ENCODE measurements at places on chromosomes 11 and 22.

DNA sequence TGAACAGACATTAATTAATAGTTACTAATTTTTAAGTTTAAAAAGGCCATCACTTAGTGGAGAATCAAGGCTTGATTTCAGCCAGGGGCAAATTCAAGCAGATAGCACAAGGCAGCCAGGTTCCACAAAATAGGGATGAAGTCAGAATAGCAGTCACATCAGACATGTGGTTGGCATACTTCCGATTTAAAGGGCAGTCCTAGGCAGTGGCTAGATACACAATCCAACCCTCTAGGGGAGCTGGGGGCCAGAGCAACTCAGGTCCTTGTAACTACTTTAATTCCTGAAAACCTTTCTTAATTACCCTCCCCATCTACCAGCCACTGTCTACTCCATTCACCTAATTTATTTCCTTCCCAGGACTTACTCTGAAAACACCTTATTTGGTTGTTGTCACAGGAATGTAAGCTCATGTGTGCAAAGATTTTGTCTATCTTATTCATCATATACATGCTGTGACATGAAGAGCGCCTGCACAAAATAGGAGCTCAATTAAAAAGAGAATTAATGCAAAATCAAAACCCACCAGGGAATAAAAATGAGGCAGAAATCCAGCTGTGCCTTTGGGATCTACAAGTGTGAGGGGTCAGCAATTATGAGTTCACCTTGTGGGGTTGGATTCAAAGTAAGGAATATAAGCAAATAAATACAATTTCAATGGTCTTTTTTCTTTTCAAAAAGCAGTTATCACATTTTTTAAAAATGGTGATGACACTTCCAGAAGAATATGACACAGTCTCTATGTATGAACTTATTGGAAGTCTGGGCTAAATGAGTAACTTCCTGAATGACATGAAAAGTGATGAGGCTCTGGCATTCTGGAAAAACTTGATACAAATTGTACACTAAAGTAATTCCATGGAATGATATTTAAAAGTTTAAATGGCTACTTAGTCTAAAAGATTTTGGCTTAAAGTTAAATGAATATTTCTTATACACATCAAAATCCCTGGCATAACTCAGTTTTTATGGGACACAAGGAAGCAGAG, 53.8 kb downstream of the COPB1 start:
- no peak for DNase-seq

DNA sequence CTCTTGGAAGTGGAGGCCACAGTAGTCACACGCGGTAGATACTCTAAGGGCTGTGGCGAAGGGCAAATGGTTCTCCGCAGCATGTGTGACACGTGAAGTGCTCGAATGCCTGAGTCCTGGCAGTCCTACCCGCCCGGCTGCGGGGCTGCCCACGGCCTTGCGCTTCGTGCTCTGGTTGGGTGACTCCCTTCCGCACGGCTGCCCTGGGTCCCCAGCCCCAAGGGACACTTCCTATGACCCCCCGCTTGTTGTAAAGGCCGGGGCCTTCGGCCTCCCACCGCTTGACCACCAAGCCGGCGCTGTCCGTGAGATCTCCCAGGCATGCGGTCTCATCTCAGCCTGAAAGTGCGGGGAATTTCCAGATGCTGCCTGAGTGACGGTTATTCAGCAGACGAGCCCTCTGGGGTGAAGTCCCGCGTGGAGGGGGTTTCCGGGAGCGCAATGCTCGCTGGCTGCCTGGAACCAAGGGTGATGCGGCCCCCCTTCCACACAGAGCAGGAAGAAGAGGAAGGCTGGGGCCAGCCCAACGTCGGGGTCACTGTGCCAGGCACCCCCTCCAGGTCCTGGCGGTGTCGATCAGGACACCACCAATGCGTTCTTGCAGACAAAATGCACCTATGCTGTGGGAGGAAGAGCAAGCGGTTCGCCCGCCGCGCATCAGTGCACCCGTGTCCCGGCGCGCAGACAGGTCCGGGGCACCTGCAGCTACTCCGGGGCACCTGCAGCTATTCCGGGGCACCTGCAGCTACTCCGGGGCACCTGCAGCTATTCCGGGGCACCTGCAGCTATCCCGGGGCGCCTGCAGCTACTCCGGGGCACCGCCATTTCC, 171.2 kb downstream of the OPCML start:
- no peak for DNase-seq

- DNase-seq, result no peak
Observed at GRCh38 chr11:46026606-46027293, 94.5 kb downstream of the PHF21A start.

DNA sequence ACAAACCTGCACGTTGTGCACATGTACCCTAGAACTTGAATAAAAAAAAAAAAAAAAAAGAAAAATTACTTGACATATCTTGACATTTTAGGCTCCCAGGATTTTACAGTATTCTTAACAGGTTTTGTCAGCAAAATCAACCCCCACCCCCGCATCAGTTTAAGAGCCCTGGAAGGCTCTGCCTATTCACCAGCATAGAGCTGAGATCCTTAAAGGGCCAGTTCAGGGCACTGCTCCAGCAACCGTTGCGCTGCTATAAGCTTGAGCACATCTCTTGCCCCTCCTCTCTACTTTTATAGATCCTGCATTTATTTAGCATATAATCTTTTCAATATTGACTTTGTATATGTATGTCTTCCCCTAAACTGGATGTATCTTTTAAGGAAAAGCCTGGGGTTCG, 697 bp upstream of the PAFAH1B2 start:
- DNase-seq, result peak; percentile 43

- no peak for DNase-seq
Observed at GRCh38 chr11:70109006-70109405, 30.9 kb downstream of the ANO1 start.

DNA sequence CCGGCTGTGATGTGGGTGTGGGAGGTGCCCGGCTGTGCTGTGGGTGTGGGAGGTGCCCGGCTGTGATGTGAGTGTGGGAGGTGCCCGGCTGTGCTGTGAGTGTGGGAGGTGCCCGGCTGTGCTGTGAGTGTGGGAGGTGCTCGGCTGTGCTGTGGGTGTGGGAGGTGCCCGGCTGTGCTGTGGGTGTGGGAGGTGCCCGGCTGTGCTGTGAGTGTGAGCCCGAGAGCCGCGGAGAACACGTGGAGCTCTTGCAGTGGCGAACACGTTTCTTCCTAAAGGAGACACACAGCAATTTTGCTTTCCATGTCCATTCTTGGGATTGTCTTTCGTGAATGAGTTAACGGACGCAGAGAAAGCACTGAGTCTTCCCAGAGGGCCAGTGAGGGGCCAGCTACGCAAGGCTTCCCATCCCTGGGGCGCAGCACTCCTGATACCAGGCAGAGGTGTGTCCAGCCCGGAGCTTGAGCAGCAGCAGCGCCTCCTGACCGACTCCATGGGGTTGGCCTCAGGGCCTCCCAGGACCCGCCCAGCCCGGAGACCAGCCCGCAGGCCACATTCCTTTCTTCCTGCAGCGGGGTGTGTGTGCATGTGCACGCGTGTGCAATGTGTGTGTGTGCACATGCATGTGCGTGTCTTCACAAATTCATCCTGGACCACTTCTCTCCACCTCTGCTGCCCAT, 245.0 kb upstream of the B3GAT1 start:
- no peak for DNase-seq

- DNase-seq, result no peak
Observed at GRCh38 chr11:125935618-125936199, 10.1 kb upstream of the VSIG10L2 start.

GRCh38 chr22:24751518-24751917, 23.0 kb downstream of the PIWIL3 start:
- no peak for DNase-seq

- DNase-seq, result no peak
Observed at GRCh38 chr11:122666743-122667142, 11.2 kb downstream of the UBASH3B start.

GRCh38 chr22:38844315-38845003, 631 bp upstream of the NPTXR start:
- no peak for DNase-seq

GRCh38 chr22:45942787-45943493, 34.0 kb downstream of the WNT7B start:
- DNase-seq, result no peak

GRCh38 chr11:3000032-3000961, 8.2 kb upstream of the NAP1L4 start:
- no peak for DNase-seq

DNA sequence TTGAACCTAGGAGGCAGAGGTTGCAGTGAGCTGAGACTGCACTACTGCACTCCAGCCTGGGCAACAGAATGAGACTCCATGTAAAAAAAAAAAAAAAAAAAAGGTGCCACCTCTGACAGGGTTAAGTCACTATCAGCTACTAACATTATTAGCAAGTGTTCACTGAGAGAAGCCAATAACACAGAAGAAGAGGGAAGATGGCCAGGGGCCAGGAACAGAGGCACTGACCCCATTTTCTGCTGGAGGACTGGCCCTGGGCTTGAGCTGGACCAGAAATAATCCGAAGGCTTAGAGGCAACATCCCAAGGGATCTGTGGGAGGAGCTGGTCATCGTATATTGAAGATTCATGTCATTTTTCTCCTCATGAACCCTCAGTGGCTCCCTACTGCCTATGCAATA, 5.0 kb downstream of the SLC5A1 start:
- no peak for DNase-seq

- no peak for DNase-seq
Observed at GRCh38 chr11:61543606-61544306, 35.2 kb downstream of the LRRC10B start.

DNA sequence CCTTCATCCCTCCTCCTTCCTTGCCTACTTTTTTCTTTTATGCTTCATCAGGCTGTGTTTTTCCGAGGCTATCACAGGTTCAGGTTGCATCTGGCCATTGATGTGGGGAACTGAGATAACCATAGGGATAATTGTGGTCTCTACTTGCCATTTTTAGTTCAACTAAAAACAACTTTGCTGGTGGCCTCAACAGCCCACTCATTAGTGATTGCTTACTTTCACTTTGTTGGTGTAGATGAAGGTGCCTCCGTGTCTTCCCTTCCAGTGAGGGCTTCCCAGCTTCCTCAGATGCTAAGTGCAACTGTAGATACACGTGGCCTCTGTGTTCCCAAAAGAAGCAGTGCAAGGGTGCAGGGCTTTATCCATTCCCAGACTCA, 35.0 kb downstream of the KCNJ1 start:
- DNase-seq, result no peak

DNA sequence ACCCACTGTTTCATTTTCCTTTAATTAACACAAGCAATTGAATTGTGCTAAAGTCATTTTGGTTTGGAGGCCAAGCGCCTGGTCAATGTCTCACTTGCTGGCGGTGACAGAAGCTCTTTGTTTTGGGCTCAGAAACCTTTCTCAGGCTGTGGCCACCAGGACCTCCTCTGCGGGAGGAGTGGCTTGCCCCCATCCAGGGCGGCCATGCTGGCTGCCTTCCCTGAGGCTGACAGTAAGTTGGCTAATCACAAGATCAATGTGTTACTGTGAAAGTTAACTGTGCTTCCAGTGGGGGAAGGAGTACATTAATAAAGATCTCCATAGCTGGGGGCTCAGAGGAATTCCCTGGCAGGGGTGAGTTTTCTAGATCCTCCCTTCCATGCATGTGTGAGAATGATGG, 1074.5 kb downstream of the NTM start:
- DNase-seq, result no peak

DNA sequence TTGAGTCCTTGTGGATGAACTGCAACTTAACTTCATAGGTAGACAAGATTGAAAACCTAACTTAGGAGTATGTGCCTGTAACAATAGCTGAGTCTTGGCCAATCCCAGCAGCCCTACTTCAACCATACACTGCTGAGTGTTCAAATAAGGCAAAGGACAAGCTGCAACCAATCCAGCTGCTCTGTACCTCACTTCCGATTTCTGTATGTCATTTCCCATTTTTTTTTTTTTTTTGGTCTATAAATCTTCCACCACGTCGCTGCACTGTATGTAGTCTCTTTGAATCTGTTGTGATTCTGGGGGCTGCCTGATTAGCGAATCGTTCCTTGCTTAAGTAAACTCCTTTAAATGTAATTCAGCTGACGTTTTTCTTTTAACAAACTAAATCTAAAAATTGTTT, 35.4 kb upstream of the FLI1 start:
- DNase-seq, result no peak

DNA sequence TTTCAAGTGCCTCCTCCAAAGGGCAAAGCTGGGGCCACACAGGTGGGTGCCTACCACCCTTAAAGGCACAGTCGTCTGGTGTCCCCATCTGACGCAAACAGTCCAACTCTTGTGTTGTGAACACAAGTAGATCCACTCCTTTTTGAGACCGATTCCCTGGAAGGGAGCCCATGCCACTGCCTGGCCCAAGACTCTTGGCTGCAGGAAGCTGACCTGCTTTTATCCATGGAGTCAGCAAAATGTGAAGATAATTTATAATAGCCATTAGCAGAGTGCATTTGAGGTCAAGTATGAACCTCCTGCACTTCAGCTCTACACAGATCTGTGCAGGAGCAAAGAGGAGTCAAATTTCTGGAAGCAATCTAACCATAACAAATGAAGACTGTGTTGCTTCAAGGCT, 68.5 kb downstream of the ADM start:
- DNase-seq, result no peak

GRCh38 chr11:61890529-61891330, 615 bp downstream of the FADS3 start:
- DNase-seq, result peak; percentile 68

DNA sequence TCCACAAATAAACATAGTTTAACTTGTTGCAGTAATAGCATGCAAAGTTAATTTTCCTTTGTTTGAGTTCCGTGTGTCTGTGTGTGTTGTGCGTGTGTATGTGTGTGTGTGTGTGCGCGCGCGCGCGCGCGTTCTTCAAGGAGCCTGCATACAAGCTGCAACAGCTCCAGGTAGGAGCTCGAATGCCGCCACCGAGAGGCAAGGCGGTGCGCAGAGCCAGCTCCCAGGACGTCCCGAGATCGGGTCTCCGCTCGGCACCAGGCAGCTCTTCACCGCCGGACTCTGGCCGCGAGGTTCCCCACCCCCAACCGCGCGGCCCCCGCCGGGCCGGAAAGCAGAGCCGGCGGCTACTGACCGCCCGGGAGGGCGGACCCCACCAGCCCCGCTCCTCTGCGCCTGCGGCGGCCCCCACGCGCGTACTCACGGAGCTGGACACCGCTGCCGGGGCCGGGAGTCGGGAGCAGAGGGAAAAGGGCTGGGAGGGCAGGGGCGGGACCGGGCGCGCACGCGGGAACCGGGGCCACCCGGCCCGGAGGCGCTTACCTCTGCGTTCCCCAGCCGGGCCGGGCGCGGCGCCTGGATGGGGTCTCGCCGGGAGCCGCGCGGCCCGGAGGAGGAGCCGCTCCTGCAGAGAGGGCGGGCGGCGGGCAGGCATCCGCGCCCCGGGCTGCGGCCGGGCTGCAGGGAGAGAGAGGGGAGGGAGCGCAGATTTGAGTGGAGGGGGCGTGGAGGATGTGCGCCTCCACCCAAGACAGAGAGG, 40.4 kb upstream of the AKIP1 start:
- DNase-seq, result peak; percentile 54

DNA sequence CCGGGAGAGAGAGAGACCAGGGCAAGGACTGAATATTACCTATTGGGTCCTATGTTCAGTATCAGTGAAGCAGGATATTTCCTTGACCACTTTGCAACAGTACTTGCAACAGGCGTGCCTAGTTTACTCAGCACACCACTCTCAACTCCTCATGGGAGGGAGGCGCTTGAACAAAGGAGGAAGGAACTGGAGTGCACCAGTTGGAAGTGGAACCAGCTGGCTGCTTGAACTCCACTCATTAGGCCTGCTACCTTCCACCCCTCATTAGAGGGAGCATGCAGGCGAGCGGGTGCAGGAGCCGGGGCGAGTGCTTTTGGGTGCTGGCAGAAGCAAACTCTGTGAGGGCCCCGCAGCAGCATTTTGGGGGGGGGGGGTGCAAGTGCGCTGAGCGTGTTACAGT, 1369.6 kb upstream of the RAG2 start:
- no peak for DNase-seq

- no peak for DNase-seq
Observed at GRCh38 chr22:20064140-20064480, 15.9 kb upstream of the DGCR8 start.

GRCh38 chr11:102420547-102420946, 32.0 kb downstream of the TMEM123 start:
- no peak for DNase-seq
